Fibroblast of villous mesenchyme (primary cell): ENCODE measurements at places on chromosomes 1 and 21. TPM values are rescaled to one million over a fixed set of nuclear protein-coding genes. Genes with fewer than 3 reads are reported as not detected.

GRCh38 chr1:209601809-209602657 is 18.5 kb downstream of the CAMK1G start:
- DNase-seq: peak; percentile 43

GRCh38 chr21:26756491-26757159 is 88.6 kb downstream of the ADAMTS1 start:
- peak; percentile 42 for DNase-seq

- no peak for DNase-seq
Observed at GRCh38 chr1:64663668-64664067, 81.2 kb upstream of the RAVER2 start.

GRCh38 chr1:21652101-21652936 is 16.8 kb downstream of the RAP1GAP start:
- no peak for DNase-seq

- no peak for DNase-seq
Observed at GRCh38 chr1:54649130-54649898, 7.7 kb downstream of the MROH7 start.

DNA sequence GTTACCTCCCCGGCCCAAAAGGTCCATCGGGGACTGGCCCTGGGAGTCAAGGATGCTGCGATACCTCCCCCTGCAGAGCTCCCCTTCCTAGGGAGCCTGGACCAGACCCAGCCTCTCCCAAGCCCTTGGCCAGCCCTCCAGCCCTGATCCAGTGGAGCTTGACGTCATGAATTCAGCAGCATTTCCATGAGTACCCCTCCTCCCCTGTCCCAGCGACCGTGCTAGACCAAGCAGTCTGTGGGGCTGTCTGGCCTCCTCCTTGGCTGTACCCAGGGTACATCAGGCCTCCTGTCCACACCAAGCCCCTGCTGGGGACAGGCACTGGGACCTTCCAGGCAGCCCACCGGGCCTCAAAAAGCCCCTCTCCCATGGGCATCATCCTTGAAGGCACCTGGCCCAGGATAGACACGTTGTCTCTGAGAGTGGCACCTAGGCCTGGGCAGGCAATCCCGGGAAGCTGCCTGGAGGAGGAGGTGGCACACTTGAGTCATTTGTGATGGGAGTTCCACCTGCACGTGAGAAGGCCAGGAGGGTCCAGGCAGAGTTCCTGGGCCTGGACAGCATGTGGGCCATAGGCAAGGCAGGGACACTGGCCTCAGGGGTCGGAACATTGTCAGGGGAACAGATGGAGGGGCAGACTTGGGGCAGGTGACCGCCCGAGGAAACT is 46.4 kb downstream of the WNT9A start:
- no peak for DNase-seq

- DNase-seq: peak; percentile 13
Observed at GRCh38 chr1:11053758-11054137, 6.1 kb downstream of the SRM start.

GRCh38 chr1:183089025-183089639 is 65.9 kb downstream of the LAMC1 start:
- DNase-seq: no peak

GRCh38 chr1:1680912-1681273 is 11.7 kb downstream of the SLC35E2B start:
- DNase-seq: no peak

- peak; percentile 69 for DNase-seq
Observed at GRCh38 chr21:36551731-36552433, 72.0 kb upstream of the CLDN14 start.

LCE3E gene
- not detected in 2 replicates for total RNA-seq

CD2 gene
- not detected in 2 replicates for total RNA-seq

EFNA3 gene
- 0.32 and 0.43 TPM in 2 replicates for total RNA-seq

FCRL6 gene
- total RNA-seq: not detected in 2 replicates
